ENCODE measurements at places on chromosomes 16 and 17.
A peak's percentile ranks its signal among the peaks of the same experiment; 100 is the strongest.

DNA sequence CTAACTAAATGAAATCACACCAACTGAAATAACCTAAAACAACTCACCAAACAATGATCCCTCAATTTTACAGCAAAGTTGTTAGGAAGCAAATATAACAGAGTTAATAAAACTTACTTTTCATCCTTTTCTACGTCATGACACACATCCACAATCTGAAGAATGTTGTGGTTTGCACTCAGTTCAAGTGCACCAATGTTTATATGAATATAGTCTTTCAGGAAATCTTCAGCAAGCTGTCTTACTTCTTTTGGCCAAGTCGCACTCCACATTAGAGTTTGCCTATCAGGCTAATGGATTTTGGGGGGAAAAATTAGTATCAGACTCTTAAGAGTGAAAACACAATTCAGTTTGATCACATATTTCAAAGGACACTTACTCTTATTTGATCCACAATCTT, 3.3 kb downstream of the DDX5 start:
- no peak for DNase-seq

GRCh38 chr16:27098366-27099049, 31.8 kb downstream of the C16orf82 start:
- DNase-seq: no peak

DNA sequence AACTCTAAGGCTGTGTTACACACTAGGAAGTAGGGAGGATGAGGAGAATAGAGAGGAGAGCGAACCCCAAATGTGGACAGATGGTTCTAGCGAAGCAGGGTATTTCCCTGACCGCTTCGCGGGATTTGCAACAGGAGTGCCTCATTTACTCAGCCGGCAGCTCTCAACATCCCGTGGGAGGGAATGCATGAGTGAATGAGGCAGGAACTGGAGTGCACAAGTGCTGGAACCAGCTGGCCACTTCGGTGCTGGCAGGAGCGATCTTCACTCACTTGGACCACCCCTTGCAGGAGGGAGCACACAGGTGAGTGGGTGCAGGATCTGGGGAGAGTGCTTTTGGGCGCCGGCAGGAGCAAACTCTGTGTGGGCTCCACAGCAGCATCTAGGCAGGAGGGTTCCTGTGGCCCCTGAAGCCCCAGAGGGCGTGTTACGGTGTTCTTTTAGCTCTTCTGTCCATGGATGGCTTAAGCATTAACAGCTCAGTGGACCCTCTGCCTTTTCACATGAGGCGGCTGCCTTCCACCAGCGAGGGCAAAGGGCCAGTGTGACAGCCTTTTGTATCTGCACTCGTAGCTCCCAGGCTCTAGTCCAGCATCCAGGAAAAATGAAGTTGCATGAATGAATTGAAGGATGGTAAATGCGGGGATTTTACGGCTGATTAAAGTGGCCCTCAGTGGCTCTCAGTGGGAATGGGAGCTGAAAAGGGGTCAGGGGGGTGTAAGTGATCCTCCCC, 17.4 kb upstream of the ZNHIT3 start:
- DNase-seq: peak; percentile 25

DNA sequence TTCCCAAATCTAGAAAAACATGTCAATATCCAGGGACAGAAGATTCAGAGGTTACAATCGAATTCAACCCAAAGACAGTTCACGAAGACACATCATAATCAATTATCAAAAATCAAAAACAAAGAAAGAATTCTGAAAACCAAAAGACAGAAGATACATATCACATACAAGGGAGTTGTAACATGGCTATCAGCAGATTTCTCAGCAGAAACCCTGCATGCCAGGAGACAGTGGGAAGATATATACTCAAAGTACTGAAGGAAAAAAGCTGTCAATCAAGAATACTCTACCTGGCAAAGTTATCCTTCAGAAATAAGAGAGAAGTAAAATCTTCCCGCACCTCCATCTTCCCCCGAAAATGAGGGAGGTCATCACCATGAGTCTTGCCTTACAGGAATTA, 258.6 kb downstream of the CEP112 start:
- no peak for DNase-seq

DNA sequence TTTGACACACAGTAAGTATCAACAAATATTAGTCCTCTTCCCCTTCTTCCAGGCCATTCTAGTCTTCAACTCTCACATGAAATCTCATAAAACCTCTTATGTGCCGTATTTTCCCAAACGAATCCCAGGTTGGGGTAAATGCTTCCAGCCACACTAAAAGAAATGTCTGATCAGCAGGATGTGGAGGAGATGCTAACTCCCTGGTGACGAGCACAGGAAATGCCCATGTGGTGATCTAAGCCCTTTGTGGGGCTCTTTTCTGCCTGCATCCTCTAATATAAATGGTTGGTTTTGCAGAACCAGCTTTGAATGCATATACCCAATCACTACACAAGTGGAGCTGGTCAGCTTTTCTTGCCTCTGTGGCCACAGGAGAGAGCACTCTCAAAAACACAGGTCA, 498.2 kb upstream of the ERCC4 start:
- no peak for DNase-seq

DNA sequence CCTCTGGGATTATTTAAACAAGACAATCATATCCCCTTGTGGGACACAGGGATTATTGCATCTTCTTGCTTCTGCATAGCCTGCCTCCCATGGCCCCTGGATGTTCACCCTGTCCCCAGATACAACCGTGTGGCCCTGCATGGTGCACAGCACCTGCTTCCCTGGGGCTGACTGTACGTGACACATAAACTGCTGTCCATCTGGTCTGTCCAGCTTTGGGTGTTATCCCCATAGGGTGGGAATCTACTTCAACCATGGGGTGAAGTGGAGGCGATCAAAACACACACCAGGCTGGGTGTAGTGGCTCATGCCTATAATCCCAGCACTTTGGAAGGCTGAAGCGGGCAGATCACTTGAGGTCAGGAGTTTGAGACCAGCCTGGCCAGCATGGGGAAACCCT, 138.8 kb downstream of the XYLT1 start:
- DNase-seq: no peak

DNA sequence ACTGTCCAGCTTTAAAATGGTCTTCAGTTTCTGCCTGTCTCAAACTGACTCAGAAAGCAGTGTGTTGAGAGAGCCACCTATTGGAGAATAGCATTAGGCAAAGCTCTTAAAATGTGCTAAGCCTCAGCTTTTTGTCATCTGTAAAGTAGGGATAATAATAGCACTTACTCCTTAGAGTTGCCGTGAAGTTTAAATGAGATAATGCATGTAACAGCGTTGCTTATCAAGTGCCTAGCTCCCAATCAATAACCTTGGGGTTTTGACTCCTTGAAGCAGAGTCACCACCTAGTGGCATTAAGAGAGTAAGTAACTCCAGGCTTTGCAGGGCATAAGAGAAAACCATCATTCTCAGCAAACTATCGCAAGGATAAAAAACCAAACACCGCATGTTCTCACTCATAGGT, 163.3 kb downstream of the HS3ST2 start:
- peak; percentile 16 for DNase-seq

DNA sequence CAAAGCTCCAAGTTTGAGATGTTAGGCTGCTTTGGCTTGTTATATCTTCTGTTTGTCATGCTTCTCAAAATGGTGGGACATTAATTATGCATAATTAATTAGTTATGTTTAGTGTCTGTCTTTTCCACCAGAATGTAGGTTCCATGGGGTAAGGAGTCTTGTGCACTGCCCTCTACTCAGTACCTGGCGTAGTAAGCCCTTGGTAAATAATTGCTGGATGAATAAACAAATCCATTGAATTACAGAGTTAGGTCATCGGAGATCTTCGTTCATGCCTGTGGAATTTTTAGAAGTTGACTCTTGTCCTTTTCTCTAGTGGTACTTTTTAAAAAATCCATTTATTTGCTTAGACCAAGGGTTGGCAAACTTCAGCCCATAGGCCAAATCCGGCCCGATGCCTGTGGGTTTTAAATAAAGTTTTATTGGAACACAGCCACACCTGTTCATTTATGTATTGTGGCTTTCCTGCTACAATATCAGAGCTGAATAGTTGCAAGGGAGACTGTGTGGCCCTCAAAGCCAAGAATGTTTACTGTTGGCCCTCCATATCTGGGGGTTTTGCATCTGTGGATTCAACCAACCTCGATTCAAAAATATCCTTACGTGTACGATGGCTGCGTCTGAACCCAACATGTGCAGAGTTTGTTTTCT, 524.8 kb upstream of the EEF2KMT start:
- no peak for DNase-seq

DNA sequence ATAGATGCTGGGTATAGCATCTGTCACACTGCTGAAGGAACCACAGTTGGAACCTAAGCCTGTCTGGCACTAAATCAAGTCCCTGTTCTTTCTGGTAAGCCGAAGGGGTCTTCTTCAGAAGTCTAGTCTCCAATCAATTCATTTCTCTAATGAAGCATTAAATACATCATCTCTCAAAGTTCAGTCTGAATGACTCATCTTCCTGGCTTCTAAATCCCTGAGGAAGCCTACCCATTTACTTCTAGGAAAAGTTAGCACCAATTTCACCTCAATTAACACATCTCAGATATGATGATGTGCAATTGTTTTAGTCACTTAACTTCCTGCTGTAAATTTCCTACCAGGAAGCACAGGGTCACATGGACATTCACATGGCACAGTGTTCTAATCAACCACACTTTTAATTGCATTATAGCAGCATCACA, 49.9 kb downstream of the TEX14 start:
- no peak for DNase-seq

GRCh38 chr16:66359012-66359411, 7.5 kb upstream of the CDH5 start:
- no peak for DNase-seq

DNA sequence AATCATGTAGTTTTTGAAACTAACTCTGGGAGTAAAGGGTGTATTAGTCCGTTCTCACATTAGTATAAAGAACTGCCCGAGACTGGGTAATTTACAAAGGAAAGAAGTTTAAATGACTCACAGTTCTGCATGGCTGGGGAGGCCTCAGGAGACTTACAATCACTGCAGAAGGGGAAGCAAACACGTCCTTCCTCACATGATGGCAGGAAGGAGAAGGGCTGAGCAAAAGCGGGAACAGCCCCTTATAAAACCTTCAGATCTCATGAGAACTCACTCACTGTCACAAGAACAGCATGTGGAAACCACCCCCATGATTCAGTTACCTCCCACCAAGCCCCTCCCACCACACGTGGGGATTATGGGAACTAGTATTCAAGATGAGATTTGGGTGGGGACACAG, 256.5 kb upstream of the TNRC6C start:
- DNase-seq: no peak

GRCh38 chr17:5191541-5192417, at the start of gene ZNF594:
TSS of gene ZNF594 (minus strand) at chr17:5191868. CDS start at chr17:5184256, 7,612 bp downstream.
- DNase-seq: peak; percentile 99

DNA sequence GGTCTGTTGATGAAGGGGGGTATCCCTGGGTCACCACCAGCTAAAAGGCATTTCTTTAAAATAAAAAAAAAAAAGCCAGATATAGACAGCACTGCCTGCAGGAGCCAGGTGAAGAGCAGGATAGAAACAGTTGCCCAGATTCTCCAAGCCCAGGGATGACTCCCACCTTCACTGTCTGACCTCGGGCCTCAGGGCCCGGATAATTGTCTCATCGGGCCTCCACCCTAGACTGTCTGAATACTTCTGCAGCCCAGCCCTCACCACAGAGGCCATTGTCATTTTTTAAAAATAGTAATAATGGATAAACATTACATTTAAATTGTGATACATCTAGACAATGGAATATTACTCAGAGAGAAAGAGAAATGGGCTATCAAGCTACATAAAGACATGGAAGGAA, 92.8 kb upstream of the TNRC6C start:
- DNase-seq: no peak

DNA sequence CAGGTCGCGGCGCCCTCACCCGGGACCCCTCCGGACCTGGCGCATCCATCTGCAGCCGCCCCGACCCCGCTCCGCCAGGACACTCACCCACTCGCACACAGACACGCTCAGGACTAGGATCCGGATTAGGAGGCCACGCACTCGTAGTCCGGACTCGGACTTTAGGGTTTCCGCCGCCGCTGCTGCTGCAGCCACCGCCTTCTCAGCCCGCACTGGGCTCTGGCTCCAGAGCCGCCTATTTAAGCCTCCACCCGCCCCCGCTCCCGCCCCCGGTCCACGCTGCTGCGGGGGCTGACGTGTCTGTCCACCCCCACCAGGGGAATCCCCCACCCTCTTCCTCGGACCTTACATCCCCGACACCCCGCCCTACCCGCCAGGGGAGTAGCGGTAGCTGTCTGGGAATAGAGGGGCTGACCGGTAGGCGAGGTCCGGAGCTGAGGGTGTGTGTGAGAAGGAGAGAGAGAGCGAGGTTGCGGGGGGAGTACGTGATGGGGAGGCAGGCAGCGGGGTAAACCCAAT, at the start of gene RRAD:
Gene RRAD (minus strand): TSS at position 214 of the 519 bp plus-strand sequence. CDS start 356 bp downstream, outside the sequence.
- DNase-seq: peak; percentile 87

DNA sequence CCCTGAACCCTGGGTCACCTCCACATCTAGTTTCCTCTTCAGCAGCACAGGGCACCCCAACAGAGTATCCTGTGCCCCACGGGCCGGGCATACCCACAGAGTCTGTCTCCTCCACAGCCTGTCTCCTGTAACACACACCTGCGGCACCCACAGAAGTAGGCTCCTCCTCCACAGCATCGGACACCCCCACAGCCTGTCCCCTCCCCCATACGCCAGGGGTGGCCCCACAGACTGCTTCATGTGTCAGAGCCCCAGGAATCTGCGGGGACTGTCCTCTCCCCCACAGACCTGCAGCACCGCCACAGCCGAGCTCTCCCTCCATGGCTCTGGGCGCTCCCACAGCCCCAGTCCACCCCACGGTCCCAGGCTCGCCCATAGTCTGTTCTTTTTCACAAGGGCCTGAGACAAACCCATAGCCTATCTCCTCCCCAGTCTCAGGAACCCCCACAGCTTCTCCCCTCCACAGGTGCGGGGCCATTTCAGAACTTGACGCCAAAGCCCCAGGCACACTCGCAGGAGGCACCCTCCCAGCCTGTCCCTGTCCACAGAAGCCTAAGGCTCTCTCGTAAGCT, 1.4 kb downstream of the KIAA0753 start:
- peak; percentile 42 for DNase-seq

- peak; percentile 57 for DNase-seq
Measured at GRCh38 chr16:83400234-83400633, 407.5 kb upstream of the HSBP1 start.

- no peak for DNase-seq
Measured at GRCh38 chr17:28501421-28502284, 4.5 kb upstream of the FOXN1 start.

DNA sequence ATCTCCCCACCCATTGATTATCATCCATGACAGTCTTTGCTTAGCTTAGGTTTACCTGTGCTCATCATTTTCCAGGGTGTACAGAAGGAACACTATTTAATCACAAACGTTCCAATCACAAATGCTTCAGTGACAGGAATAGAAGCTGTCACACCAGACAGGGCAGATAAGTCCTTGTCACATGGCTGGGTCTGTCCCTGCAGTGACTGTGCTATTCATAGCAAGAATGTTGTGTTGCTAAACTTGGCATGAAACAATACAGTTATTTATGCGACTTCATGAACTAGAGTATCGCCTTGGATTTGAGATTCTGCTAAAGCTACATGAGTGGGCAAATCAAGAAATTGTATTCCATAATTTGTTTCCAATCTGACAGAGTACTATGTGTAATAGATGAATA, 108.4 kb downstream of the CDH13 start:
- no peak for DNase-seq

GRCh38 chr17:72176951-72177660, 56.3 kb downstream of the SOX9 start:
- DNase-seq: no peak

GRCh38 chr16:68013440-68013839, 2.3 kb downstream of the DPEP2NB start:
- DNase-seq: no peak

Measured in H7 (cell line).